CD4-positive, alpha-beta T cell (primary cell): ENCODE measurements at places on chromosomes 12 and 14. TPM values are rescaled to one million over a fixed set of nuclear protein-coding genes. Genes with fewer than 3 reads are reported as not detected.
A peak's percentile ranks its signal among the peaks of the same experiment; 100 is the strongest.

GRCh38 chr14:28946267-28946666 is 179.7 kb downstream of the FOXG1 start:
- no peak overlapping the region for H3K4me3 ChIP-seq
- DNase-seq: no peak
- no peaks in the 10 kb centered on the region for H3K36me3 ChIP-seq
- H3K27ac ChIP-seq: no peak overlapping the region

GRCh38 chr12:96774496-96775256 is 132.4 kb upstream of the NEDD1 start:
- H3K4me3 ChIP-seq: no peak overlapping the region

GRCh38 chr12:121333747-121334146 is 18.5 kb downstream of the ANAPC5 start:
- no peaks in the 10 kb centered on the region for H3K4me1 ChIP-seq
- no peaks in the 10 kb centered on the region for H3K27me3 ChIP-seq
- peaks cover 77% of the 10 kb centered on the region for H3K36me3 ChIP-seq
- no peak overlapping the region for H3K27ac ChIP-seq

Gene KRT73
- 67.2 TPM for total RNA-seq

Gene RASSF9
- not detected for total RNA-seq

GRCh38 chr12:57620936-57621496 is 9.8 kb downstream of the ARHGEF25 start:
- H3K27ac ChIP-seq: no peak overlapping the region
- peak overlapping the region; percentile 40 for H3K4me3 ChIP-seq
- peaks cover 86% of the 10 kb centered on the region for H3K27me3 ChIP-seq

GRCh38 chr14:51019089-51019488 is 74.8 kb upstream of the PYGL start:
- no peaks in the 10 kb centered on the region for H3K36me3 ChIP-seq
- H3K27ac ChIP-seq: no peak overlapping the region
- H3K27me3 ChIP-seq: no peaks in the 10 kb centered on the region
- no peaks in the 10 kb centered on the region for H3K4me1 ChIP-seq
- DNase-seq: no peak
- no peak overlapping the region for H3K4me3 ChIP-seq

Gene CCDC38
- total RNA-seq: 0.11 TPM

Gene CORO1C
- total RNA-seq: 6.7 TPM

DNA sequence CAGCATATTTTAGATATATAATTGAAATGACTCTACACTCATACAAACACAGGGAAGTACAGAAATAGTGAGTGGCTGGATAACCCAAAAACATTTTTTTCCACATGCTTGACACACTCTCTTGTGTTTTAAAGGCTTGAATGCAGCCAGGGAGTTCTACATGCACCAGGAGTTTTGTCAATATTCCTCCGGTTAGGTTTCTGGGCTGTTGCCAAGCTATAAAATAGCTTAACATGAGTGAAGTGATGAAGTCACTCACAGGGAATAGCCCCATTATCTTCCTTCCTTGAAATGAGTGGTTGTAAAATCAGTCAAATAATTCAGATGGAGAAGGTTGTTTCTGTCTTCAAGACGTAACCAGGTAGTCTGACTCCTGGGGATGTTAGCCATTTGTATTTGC is 582.7 kb downstream of the SLC6A15 start:
- H3K27ac ChIP-seq: no peak overlapping the region
- H3K4me1 ChIP-seq: no peaks in the 10 kb centered on the region
- no peaks in the 10 kb centered on the region for H3K36me3 ChIP-seq

DNA sequence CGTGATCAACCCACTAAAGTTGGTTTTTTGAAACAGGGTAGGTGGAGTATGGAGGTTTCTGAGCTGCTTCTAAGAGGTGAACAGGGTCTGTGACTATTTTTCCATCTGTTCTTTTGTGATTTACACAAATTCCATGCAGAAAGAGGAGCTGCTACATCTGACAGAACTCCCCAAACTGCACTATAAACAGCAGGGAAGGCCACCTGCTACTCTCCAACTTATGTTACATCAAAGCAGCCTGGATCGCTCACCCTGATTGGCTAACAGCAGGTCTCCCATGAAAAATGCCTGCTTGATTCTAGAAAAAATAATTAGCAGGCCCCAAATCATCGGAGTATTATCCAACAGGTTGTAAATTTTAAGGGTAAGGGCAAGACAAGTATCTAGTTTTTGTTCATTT is 282.9 kb upstream of the FLRT2 start:
- no peak overlapping the region for H3K4me3 ChIP-seq

DNA sequence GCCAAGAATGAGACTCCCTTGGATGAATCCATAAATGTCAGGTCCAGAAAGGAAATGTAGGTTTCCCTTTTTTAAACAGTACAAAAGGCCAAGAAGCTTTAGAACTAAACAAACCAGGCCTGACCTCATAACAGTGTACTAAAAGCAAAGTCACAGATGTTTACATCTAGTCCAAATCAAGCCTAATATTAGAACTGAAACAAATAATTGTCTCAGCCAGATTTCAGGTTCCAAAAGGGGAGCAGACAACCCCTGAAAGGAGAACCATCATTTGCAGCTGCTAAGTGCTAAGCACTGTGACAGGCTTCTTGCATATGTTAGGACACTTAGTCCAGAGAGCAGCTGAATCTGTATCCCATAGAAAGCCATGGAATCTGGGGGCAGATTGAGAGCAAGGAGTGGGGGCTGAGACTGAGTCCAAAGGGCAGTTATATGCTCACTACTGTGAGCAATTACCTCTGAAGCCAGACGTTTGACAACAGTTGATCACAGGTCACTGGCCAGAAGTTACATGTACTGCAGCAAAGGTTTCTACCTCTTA is 90.1 kb downstream of the STXBP6 start:
- no peak overlapping the region for H3K27ac ChIP-seq
- no peaks in the 10 kb centered on the region for H3K36me3 ChIP-seq
- DNase-seq: no peak
- no peak overlapping the region for H3K4me3 ChIP-seq
- no peaks in the 10 kb centered on the region for H3K4me1 ChIP-seq

DNA sequence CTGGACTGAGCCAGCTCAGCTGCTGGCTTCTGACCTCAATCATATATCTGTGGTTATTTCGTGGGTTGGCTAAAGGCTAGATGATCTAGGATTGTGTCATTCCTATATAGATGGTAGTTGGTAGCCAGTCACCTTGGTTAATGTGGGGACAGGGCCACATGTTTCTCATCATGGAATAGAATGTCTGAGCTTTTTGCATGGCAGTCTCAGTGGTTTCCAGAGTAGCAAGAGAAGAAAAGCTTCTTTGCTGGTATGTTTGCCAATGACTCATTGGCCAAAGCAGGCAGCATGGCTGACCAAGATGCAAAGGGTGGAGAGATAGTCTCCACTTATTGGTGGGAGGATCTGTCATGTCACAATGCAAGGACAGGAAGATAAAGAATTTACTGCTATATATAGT is 746.4 kb upstream of the FLRT2 start:
- H3K27me3 ChIP-seq: no peaks in the 10 kb centered on the region
- no peak for DNase-seq
- H3K4me3 ChIP-seq: no peak overlapping the region
- H3K36me3 ChIP-seq: no peaks in the 10 kb centered on the region
- H3K27ac ChIP-seq: no peak overlapping the region

Gene CEP128
- total RNA-seq: 12.3 TPM

DNA sequence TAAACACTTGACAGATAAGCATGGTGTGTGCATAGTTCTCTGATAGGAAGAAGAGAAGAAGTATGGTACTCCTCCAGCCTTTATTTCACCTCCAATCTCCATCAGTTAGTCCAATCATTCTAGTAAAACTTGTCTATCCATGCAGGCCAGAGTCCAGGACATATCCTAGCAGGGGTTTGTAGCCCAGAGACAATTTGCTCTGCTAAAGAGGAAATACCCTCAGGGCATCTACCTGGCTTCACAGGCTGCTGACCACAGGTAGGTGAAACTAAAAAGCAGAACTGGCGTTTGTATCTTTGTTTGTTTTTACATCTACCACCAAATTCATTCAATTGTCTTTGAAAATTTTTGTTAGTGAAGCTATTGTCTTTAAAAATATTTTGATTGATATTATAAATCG is 717.6 kb downstream of the FSCB start:
- no peak overlapping the region for H3K27ac ChIP-seq
- no peaks in the 10 kb centered on the region for H3K27me3 ChIP-seq
- H3K4me3 ChIP-seq: no peak overlapping the region
- H3K36me3 ChIP-seq: no peaks in the 10 kb centered on the region

- no peak overlapping the region for H3K4me3 ChIP-seq
- H3K4me1 ChIP-seq: peaks cover 13% of the 10 kb centered on the region
- H3K27me3 ChIP-seq: no peaks in the 10 kb centered on the region
- H3K36me3 ChIP-seq: no peaks in the 10 kb centered on the region
Measured at GRCh38 chr12:120039711-120040110, 50.7 kb downstream of the BICDL1 start.

GRCh38 chr14:29913566-29913965 is 14.1 kb downstream of the PRKD1 start:
- no peak for DNase-seq
- no peaks in the 10 kb centered on the region for H3K4me1 ChIP-seq
- no peaks in the 10 kb centered on the region for H3K27me3 ChIP-seq
- no peak overlapping the region for H3K27ac ChIP-seq
- no peak overlapping the region for H3K4me3 ChIP-seq

DNA sequence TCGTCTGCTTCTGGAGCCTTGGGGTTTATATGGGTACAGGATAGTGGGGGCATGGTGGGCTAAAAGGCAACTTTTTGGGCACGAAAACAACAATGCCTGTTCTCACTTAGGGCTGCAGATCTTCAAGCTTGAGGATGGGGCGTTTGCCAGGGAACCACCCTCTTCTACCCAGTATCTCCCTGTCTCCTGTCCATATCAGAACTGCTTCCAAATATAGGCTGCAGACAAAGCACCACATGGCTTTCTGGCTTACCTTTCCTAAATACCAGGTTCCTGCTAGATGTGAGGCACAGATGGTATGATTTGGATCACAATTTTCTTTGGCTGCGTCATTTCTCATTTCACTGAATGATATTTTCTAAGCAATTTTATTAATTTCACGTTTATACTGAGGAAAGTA is 70.4 kb downstream of the CMAS start:
- no peak overlapping the region for H3K27ac ChIP-seq
- no peak overlapping the region for H3K4me3 ChIP-seq
- no peaks in the 10 kb centered on the region for H3K27me3 ChIP-seq
- H3K4me1 ChIP-seq: peaks cover 3% of the 10 kb centered on the region
- no peak for DNase-seq
- H3K36me3 ChIP-seq: no peaks in the 10 kb centered on the region

DNA sequence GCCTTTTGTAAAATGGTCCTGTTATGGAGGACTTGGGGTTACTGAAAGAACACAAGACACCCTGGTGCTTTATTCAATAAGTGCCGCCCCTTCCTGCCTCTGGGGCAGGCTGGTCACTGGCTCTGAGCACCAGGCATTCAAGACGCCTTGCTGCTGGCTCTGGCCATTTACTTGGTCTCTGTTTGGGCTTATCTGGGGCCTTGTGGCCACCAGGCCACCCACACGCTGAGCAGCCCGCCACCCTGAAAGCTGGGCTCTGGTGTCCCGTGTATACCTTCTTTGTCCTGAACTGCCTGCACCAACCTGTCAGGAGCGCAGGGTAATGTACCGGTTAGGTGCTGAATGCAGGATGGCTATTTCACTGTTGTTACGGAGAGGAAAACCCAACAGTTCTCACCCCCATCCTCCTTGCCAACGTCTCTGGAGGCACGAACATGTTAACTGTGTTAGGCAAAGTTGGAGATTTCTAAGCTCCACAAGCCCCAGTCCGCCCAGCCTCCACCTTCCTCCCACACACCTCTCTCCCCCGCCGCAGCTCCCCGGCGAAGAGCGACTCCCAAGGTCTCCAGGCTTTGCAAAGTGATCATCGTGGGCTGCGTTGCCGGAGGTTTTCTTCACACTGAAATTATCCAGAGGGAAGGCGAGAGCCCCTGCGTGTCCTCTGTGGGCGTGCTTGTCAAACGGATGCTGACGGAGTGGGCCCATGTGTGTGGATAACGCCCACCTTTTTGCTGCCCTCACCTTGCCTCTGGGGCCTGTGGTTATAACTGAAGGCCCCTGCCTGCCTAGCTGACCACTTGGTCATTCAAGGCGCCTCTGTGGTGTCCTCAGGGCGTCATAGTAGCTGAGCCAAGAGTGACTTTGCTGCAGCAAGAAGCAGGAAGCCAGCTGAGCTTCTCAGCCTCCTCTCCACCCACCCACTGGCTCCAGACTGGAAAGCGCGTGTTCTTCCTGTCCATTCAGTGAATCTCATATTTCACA is 18.8 kb upstream of the BEGAIN start:
- H3K4me1 ChIP-seq: no peaks in the 10 kb centered on the region
- no peak overlapping the region for H3K27ac ChIP-seq
- no peaks in the 10 kb centered on the region for H3K36me3 ChIP-seq
- no peak for DNase-seq
- H3K27me3 ChIP-seq: no peaks in the 10 kb centered on the region

Gene ASPG
- not detected for total RNA-seq

Gene CLEC2A
- not detected for total RNA-seq

- DNase-seq: no peak
- no peak overlapping the region for H3K27ac ChIP-seq
- H3K36me3 ChIP-seq: no peaks in the 10 kb centered on the region
- H3K27me3 ChIP-seq: no peaks in the 10 kb centered on the region
- no peak overlapping the region for H3K4me3 ChIP-seq
Measured at GRCh38 chr14:27409944-27410343, 812.1 kb upstream of the NOVA1 start.

GRCh38 chr14:89214221-89214965 is 202.6 kb downstream of the FOXN3 start:
- H3K4me3 ChIP-seq: no peak overlapping the region
- no peaks in the 10 kb centered on the region for H3K27me3 ChIP-seq
- peaks cover 3% of the 10 kb centered on the region for H3K4me1 ChIP-seq
- H3K36me3 ChIP-seq: peaks cover 5% of the 10 kb centered on the region
- no peak for DNase-seq

- H3K27me3 ChIP-seq: no peaks in the 10 kb centered on the region
- no peaks in the 10 kb centered on the region for H3K4me1 ChIP-seq
- H3K4me3 ChIP-seq: peak overlapping the region; percentile 51
- no peak overlapping the region for H3K27ac ChIP-seq
- no peaks in the 10 kb centered on the region for H3K36me3 ChIP-seq
Measured at GRCh38 chr14:21852061-21852664, 178.5 kb upstream of the OR4E1 start.

Gene RGS6
- not detected for total RNA-seq

Gene ERBB3
- total RNA-seq: 0.47 TPM

Gene SLC5A8
- total RNA-seq: not detected

- H3K27ac ChIP-seq: peak overlapping the region; percentile 85
- H3K4me3 ChIP-seq: peak overlapping the region; percentile 74
- DNase-seq: peak; percentile 34
- no peaks in the 10 kb centered on the region for H3K36me3 ChIP-seq
- H3K27me3 ChIP-seq: no peaks in the 10 kb centered on the region
Measured at GRCh38 chr12:118059341-118060191, 1.4 kb downstream of the WSB2 start.

- H3K27me3 ChIP-seq: no peaks in the 10 kb centered on the region
- peak overlapping the region; percentile 58 for H3K4me3 ChIP-seq
- no peak for DNase-seq
- H3K36me3 ChIP-seq: peaks cover 6% of the 10 kb centered on the region
- peaks cover 99% of the 10 kb centered on the region for H3K4me1 ChIP-seq
Measured at GRCh38 chr12:47811581-47812484, 7.9 kb downstream of the HDAC7 start.

Gene SLC25A21
- not detected for total RNA-seq

Gene PMEL
- total RNA-seq: not detected

Gene BMP4
- not detected for total RNA-seq
